Calu3 (cell line): ENCODE measurements at places on chromosomes 1 and 21. TPM values are rescaled to one million over a fixed set of nuclear protein-coding genes. Genes with fewer than 3 reads are reported as not detected.

GRCh38 chr1:110312188-110313121, 26.7 kb upstream of the RBM15 start:
- peak; percentile 78 for DNase-seq

FCRL5 gene
- total RNA-seq: not detected in 2 replicates

DNA sequence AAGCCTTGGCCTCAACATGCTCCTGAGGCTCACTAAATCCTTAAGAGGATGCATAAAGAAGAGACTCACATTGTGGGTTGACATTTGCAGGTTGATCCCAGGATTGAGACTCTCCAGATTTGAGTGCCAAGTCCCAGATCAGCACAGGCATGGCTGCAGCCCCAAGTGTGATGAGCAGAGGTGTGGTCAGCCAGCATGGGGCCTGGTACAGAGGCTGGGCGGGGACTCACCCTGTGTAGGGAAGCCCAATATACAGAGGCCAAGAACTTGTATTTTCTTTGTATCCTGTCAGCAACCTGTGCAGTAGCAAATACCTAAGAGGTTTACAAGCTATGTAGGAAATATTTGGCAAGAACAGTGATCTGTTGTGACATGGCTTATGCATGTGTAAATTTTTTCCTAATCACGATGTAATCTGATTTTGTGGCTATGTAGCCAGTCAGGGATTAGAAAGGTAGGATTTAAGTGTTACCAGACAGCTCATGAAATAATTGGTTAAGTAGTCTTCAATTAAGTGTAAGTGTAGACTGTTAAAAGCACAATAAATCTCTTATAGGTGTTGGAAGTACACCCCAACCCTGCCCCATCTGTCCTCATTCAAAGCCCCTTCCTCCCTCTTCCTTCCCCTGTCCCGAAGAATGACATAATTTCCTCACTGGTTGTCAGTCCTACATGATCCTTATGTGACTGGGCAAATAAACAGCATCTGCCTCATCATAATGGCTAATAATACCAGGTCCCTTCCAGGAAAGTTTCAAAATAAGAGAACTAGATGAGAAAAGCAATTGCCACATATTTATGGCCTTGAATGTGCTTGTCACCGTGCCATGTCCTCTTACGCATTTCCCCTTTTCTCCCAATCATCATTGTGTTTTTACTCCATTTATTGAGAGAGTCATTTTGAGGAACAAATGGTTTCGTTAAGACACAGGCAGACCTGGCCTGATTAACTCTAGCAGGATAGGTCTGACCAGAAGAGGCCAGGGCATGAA, 120.9 kb downstream of the HLX start:
- no peak for DNase-seq

DNA sequence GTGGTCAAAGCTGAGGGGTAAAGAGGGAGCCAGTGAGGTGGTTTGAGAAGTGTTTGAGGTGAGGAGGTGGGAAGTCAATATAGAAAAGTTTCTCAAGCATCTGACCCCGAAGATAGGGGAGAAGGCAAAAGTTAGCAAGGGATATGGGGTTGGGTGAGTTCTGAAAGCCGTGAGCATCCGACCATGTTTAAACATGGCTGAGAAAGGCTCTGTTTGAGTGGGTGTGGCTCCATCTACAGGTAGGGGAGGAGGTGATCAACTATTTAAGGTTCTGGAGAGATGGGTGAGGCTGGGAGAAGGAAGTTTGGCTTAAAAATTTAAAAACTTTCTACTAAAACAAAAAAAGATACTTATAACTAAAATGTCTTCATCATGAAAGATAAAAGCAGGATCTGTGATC, 273.8 kb downstream of the KCNJ6 start:
- peak; percentile 37 for DNase-seq

- peak; percentile 76 for DNase-seq
Observed at GRCh38 chr1:58067082-58067481, 479.4 kb downstream of the OMA1 start.

ST6GALNAC3 gene
- 0.87 and 0.93 TPM in 2 replicates for total RNA-seq

DNA sequence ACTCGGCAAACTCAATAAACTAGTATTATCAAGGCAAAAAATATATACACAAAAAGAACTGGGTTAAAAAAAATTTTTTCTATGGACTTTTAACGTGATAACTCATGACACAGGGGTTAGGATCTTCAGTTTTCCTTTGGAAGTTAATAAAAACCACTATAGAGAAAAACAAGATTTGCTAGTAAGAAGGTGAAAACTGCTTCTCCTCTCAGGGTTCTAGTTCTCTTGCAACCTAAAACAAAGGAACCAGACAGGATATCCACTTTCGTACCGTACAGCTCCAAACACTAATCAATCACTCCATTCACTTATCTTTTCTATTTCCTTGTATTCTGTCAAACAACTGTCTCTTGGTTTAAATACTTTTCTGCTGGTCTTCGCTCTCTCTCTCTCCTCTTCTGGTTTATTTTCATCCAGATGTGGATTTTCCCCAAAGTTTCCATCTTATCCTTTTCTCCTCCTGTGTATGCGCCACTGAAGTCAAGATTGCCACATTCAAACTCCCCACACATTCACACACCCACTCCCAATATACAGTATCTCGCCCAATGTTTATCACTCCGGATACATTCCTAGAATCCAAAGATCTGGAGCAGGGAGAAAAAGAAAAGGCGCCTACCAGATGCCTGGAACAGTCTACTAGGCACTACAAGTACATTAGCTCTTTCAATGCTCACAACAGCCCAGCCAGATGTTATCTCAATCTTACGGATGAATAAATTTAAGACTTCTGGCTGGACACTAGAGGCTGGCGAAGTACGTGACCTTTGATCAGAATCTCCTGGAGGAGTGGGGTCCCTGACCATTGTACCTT, 775 bp upstream of the PRPF38B start:
- no peak for DNase-seq

- DNase-seq: no peak
Observed at GRCh38 chr1:77370161-77370560, 88.3 kb downstream of the AK5 start.

DNA sequence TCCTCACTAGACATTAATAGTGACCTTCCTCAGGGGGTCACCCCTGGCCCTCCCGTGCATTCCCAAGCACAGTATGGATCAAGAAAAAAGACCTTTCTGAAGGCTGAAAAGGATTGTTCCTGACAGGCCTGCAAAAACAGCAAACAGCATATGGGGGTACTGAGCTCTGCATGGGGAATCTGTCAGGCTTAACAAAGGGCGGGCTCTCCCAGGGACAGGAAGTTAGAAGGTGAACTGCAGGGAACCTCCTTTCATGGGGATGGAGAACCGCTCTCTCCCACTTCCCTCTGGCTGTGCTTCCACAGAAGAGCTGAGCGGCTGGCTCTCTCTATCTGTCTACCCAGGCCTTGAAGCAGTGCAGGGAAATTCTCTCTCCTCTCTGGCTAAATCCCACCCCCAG, 91.7 kb downstream of the DTL start:
- no peak for DNase-seq

DNA sequence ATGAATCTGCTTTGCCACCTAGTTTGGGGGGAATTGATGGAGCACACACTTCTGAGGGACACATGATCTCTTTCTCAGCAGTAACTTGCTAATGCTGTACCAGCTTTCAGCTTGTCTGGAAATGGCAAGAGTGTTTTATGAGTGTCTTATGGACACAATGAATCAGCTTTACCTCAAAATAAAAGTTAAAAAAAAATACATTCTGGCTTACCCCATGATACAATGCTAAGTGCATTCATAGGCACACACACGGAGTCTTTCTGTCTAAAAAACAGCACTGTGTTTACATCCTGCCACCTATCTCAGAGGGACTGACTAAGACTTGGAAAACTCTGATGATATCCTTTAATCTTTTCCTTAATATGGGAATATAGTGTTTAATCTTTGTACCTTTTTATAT, 455.5 kb upstream of the ADAMTS5 start:
- no peak for DNase-seq

TFB2M gene
- total RNA-seq: 21.8 and 23.0 TPM in 2 replicates

- DNase-seq: no peak
Observed at GRCh38 chr1:27885621-27886352, 13.4 kb downstream of the THEMIS2 start.

- DNase-seq: no peak
Observed at GRCh38 chr1:46790446-46791101, 8.3 kb upstream of the CYP4B1 start.

DNA sequence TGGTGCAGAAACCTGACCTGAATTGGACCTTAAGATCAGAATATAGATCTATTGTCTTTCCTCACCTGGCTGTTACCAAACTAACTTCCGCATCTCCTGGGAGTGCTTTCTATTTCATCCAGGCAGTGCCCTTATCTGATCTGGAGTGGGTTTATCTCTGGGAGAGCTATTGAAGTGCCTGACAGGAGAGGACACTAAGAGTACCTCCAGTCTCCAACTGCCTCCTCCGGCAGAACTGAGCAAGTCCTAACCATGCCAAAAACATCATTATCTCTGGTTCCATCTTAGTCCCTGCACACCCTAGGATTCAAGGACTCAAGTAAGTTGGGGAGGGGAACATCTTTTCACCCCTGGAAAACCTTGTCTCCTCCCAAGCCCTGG, 12.4 kb upstream of the KCNJ15 start:
- DNase-seq: no peak

DNA sequence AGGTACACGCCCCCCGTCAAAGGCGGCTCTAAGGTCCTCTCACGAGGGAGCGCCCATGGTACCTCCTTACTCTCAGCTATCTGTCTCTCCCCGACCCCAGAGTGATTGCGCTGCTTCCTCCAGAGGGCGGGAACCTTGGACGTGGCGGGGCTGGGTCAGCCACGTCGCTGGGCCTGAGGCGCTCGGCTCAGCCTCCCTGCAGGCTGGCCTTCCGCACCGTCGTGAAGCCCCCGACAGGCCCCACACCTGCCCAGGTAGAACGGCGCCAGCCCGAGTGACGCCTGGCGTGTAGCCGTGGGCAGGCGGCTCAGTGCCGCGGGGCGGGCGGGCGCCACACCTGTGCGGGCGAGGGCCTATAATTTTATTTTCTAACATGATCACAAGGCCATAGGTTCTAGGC, 122.2 kb upstream of the BEND5 start:
- DNase-seq: no peak

DNA sequence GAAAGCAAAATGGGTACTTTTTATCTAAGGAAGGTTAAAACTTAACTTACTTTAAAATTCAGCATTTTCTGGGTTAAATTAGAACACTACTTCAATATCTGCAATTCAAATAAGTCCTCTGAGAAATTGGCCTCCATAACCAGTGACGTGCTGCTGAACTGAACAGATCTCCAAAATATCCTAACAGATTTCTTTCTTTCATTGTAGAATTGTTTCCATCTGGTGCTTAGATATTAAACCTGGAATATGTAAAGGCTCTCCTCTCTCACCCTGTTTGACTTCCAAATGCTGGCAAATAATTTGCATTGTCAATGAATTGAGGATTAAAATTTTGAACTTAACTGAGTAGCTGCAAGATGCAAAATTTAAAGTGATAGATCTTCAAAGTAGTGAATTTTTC, 316.9 kb upstream of the CXADR start:
- no peak for DNase-seq

NBPF15 gene
- total RNA-seq: 47.7 and 53.8 TPM in 2 replicates

GRCh38 chr1:179137617-179138255, 55.9 kb downstream of the TOR3A start:
- DNase-seq: peak; percentile 23

GRCh38 chr21:44000360-44000759, 11.7 kb upstream of the TRAPPC10 start:
- no peak for DNase-seq

CRB1 gene
- not detected in 2 replicates for total RNA-seq

DNA sequence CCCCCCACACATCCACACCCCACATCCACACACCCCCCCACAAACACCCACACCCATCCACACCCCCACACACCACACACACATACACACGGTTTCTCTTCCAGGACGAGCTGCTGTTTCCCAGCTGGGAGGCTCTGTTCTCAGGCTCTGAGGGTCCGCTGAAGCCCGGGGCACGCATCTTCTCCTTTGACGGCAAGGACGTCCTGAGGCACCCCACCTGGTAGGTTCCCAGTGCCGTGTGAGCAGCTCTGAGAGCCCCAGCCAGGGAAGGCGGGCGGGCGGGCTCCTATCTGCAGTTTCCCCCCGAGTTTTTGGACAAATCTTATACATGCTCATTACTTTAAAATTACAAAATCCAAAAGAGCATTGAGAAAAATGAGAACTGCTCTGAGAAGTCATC, 31.2 kb downstream of the SLC19A1 start:
- DNase-seq: no peak

- DNase-seq: no peak
Observed at GRCh38 chr1:236795757-236796667, 920 bp downstream of the MTR start.

DNA sequence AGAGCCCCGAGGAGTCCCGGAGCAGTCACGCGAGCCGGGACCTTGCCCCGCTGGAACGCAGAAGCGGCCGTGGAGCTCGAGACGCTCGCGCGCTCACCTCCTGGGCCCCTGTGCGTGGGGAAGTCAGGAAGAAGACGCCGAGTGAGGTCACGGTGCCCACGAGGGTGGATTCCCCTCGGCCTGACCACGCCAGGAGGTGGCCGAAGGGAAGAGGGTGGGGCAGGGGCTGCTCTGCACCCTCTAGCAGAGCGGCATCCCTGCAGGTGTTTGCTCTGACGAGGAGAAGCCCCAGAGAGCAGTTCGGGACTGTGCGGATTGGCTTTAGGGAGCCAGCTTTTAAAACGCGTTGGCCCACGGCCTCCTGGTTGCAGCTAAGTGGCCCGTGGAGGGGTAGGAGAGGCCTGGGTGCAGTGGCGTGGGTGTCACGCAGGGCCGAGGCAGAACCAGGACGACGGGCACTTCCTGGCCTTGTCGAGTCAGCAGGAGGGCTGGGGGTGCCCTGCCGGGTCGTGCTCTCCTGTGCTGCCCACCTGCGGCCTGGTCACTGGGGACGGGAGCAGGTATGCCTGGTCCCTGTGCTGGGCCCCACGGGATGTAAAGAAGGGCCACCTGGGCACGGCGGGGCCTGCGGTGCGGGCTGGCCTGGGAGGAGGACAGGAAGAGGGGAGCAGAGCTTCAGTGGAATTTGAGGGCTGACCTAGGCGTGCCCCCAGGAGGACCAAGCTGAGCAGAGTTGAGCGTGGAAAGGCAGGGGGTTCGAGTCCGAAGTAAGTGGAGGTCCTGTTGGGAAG, 1.0 kb downstream of the PDXK start:
- no peak for DNase-seq

DNA sequence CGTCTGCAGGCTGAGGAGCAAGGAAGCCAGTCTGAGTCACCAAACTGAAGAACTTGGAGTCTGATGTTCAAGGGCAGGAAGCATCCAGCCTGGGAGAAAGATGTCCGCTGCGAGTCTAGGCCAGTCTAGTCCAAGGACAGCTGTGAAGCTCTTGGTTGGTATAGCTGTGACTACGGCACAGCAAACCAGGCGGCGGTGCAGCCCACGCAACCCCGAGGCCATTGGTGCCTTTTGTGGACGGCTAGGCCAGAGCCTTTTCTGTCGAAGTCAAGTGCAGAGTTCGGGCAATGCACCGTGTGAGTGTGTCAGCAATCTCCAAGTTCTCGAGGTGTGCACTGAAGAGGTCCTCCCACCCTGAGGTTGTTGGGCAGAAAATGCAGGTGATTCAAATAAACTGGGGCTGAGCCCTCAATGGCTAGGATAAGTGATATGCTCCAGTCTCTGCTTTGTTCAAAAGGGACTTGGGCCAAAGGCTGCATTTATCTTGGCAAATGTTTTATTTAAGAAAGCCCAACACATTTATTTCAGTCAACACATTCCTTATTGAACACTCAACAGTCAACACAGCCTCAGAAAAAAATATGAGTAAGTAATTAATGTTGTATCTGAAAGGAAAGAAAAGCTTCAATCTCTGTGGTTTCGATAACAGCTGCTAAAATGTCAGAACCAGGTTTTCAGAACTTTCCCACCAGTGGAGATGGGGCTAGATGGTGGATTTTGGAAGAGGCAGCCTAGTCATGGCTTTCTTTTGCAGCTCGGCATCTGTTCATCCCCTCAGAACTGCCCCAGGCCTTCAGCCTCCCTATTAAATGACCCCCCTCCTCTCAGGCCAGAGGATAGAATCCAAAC, 78.1 kb upstream of the COX20 start:
- no peak for DNase-seq
